ENCODE measurements at places on chromosomes 11 and 22.
A peak's percentile ranks its signal among the peaks of the same experiment; 100 is the strongest.

GRCh38 chr22:19523240-19524169 is 705 bp downstream of the CLDN5 start:
- DNase-seq = peak; percentile 21

- no peak for DNase-seq
These were observed 22.4 kb upstream of the ARHGAP8 start for GRCh38 chr22:44730022-44730393.

DNA sequence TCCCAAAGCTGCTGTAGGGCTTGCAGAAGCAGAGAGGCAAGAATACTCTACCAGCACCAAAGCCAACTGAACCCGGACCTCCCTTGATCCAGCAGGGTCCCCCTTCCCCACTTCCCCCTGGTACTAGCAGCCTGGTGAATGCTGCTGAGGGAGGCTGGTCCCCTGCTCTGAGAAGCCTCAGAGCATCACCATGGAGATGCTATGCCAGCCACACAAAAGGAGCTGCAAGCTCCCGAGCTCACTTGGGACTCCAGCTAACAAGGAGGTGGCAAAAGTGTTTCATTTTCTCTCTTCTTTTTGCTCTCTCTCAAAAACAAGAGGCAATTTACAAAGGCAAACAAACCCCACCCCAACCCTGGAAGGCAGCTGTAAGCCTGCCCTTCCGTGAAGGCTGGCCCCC is 509.8 kb downstream of the BUD13 start:
- no peak for DNase-seq

DNA sequence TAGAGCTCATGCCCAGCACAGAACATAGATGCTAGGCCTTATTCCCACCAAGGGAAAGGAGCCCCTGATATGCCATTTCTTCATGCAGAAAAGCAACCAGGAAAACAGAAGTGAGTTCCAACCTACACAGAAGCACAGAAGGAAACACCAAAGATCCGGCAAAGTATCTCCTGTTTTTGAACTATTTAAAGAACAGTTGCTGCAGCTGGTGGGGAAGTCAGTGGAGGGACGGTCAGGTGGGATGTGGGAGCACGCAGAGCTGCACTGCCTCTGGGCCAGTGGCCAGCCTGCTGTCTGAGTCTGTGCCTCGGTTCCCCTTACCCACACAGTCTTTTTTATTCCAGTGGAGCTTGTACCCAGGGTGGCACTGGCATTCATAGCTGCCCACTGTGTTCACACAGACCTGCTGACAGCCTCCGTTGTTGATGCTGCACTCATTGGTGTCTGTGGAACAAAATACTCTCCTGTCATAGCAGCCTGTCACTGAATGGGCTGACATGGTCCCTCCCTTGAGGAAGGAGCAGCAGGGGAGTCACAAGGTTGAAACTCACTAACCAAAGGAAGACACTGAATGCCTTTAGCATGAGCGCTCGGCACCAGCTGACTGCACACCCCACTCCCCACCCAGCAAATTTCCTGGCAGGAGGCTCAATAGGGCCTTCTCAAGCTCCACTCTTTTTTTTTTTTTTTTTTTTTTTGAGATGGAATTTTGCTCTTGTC is 37.9 kb downstream of the SCUBE2 start:
- peak; percentile 8 for DNase-seq

GRCh38 chr11:34929794-34930763 is 13.7 kb downstream of the PDHX start:
- no peak for DNase-seq

DNA sequence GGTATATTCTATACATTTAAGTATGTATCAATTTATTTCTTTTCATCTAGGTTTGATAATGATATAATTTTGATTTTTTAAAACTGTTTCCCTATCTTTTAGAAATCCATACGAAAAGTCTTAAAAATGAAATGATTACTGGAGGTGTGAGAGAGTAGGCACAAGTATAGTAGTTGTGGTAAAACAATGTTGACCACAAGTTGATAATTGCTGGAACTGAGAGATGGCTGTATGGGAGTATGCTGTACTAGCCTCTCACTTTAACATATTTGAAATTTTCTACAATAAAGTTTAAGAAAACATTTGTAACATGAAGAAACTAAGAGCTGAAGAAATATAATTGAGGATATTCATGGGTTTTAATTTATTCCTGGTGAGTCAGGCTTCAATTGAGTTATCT is 30.0 kb downstream of the FSHB start:
- no peak for DNase-seq

GRCh38 chr11:12810568-12810894 is 136.3 kb downstream of the TEAD1 start:
- DNase-seq = peak; percentile 72

- DNase-seq = no peak
These were observed 6.1 kb downstream of the OTOG start for GRCh38 chr11:17553249-17553546.

DNA sequence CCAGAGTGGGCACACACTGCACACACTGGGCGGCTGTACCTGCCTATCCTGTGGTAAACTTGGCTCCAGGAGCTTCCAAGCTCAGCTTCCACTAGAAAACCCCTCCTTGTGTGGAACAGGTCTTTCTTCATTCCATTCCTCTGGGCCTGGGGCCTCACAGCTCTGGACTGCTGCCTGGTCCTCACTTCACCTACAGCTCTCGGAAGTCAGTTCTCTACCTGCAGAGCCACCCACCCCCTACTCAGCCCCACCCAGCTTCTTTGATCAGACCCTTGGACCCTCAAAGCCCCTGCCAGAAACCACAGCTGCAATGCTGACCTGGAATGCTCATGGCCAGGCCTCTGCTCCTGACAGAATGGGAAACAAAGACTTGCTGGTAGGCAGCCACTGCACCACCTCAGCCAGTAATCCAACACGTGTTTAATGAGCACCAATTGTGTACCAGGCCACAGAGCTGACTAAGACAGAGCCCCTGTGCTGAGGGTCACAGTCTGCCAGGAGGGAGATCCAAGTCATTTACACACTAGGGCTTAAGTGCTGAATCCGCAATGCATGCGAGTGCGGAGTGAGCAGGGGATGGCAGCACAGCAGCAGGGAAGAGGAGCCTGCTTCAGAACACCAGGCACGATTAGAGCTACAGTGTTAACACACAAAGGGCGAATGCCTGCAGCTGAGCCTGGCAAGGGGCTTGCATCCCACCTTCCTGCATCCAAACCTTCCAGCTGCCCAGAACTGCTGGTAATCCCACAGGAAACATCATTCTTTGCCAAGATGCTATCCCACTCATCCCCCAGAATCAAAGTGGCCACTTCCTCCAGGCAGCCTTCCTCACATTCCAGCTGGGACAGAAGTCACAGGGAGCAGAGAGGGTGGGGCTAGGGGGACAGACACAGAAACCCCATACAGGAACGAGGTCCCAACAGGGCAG is 4.6 kb downstream of the GNB1L start:
- DNase-seq = no peak

DNA sequence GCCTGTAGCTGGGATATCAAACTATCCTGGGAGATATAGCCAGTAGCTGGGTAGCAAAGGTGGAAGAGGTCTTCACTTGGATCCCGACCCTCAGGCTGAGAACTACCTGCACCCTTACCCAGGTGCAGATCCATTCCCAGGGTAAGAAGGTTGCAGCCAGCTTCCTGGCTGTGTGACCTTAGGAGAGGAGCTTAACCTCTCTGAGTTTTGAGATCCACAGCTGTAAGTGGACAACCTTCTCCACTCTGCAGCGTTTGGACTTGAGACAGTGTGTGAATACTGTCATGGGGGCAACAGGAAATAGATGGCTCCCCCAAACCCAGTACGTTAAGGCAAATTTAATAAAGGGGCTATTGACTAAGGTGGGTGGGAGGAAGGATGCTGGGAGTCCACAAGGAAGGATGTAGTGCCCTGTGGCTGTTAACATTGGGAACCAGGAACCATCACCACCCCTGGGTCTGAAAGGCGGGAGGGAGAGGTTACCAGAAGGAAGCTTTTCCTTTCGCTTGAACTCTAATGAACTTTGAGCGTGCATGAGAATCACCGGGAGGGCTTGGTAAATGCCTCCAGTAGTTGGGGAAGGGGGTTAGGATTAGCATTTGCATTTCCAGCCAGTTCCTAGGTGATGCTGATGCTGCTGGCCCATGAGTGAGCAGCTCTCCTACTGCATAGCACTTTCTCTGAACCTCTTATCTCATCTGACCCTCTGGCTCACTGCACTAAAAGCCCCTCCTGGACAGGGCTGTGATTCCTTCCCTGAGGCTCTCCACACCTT is 24.4 kb downstream of the SGSM1 start:
- DNase-seq = no peak

- peak; percentile 83 for DNase-seq
These were observed 65.5 kb upstream of the ARHGAP20 start for GRCh38 chr11:110777775-110778174.
